ENCODE measurements at places on chromosomes 1 and 21.

DNA sequence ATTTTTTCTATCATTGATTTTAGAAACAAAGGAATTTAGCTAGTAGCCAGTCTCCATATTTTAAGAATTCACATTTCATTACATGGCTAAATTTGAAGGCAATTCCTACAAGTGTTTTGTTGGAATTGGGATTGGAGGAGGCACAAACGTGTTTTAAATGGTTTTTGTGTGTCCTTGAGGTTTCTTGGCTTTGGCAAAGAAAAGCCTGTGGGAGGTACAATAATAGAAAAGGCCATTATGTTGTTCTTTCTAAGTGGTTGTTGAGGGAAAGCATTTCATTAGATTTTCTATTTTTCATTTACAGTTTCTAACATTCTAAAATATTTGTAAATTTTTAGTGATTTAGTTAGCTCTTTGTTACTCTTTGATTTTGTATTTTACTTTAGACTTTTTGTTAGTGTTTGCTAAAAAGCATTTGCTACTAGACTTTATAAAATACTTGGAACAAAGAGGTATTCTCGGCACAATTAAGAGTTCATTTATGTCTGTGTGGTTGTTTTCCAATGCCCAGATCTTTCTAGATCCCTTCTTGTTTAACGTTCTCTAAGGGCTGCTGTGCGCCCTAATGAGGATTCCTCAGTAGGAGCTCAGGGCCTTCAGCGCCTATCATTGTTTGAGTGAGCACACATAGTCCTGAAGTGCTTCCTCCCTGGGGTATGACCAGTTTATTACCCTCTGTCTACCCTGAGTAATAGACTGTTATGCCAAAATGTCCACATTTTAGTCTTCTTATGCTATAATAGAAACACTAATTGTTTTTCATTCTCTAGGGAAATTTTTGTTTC lies 70.0 kb upstream of the KIAA1614 start:
- peak; percentile 62 for DNase-seq

DNA sequence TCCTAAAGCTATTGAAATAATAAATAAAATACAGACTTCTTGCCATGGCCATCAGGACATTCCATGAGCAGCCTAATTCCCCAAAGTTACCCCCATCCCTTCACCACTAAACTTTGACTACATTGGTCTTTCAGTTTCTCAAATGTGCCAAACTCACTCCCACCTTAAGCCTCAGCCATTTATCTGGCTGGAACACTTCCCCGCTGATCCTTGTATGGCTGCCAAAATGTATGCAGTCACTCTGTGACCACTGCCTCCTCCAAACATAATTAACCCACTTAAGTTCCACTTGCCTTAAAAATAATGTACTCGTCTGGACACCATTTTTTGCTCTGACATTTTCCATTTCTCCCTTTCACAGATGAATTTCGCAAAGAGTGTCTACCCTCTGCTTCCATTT lies 407.4 kb downstream of the NTNG1 start:
- no peak for DNase-seq

DNA sequence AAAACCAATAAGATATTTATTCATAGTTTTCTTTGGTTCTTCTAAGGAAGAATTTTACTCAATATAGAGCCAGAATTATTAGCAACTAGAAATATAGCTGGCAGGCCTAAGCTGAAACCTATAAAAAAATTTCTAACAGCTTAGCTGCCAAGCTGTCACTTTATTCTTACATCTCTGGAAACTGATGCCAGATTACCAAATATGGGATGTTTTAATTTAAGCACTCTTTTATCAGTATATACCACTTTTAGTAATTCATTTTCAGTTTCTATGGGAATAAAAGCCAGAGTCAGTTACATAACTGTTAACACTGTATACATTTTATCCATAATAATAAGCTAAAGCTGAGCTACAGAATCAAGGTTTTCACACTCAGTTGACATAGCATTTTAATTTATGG lies 68.7 kb upstream of the MPC2 start:
- DNase-seq: no peak

DNA sequence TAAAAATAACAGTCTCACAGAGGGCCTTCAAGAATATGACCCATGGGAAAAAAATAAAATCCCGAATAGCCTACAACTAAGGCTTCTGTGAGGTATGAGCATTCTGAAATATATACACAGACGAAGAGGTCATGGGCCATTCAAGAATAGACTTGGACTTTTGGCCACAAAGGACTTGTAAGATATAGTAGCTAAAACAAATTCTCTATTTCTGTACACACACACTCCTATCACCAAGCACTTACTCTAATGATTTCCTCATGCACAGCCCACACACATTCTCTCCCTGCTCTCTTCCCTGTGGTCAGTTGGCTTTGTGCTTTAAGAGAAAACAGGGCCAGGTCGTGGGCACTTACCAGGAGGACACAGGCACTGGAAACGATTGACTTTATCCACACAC lies 69.7 kb upstream of the ADAM30 start:
- no peak for DNase-seq

DNA sequence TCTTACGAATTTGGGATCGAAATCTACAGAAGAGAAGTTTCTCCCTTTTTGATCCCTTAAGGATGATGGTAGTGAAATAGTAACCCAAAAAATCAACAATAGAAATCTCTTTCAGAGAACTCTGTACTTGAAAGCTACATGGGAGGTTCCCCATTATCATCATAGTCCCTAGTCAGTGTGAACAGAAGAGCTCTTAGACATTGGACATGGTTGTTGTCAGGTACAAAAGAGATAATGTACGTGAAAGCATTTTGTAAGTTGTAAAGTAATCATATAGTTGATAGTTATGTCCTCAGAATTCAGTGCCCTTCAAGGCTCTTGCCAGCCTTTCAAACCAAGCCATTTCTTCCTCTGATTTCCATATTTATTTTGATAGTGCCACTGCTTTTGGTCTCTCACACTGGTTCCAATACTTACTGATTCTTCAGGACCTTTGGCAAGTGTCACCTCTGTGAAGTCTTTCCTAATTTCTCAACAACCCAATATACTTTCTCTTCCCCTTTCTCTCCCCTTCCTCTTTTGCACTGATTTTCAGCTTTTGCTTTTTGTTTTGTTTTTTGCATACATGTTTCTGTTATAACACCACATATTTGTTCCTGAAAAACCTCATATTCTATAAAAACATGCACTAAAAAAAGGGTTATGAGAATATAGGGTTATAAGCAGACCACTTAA lies 22.4 kb downstream of the VPS45 start:
- DNase-seq: peak; percentile 11

DNA sequence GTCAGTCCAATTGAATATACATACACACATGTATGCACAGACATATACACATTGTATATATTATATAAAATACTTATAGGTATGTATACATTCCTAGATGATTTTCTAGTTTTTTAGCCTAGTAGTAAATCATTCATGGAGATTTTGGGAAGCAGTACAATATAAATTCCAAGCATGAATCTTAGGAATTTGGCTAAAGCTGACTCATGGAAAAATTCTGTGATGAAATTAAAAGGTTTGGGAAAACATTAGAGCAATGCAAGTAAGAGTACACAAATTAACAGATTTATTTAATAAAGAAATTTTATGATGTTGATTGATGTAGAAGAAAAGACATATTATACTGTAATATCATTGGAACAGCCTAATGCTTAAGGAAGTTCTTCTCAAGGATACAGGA lies 43.7 kb upstream of the PTGFR start:
- no peak for DNase-seq

DNA sequence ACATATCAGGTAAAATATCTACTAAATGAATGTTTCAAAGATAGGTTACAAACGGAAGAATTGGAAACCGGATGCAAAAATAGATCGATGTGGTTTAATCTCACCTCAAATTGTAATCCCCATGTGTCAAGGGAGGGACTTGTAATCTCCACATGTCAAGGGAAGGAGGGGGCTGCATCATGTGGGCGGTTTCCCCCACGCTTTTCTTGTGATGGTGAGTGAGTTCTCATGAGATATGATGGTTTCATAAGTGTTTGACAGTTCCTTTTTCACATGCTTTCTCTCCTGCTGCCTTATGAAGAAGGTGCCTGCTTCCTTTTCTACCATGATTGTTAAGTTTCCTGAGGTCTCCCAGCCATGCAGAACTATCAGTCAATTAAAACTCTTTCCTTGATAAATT lies 408.7 kb upstream of the TMPRSS15 start:
- no peak for DNase-seq

- DNase-seq: no peak
Observed at GRCh38 chr1:103162360-103162759, 54.0 kb upstream of the COL11A1 start.

GRCh38 chr1:90480271-90480835 lies 236.7 kb downstream of the BARHL2 start:
- no peak for DNase-seq

- DNase-seq: no peak
Observed at GRCh38 chr1:73801912-73802429, 396.0 kb downstream of the LRRIQ3 start.

- no peak for DNase-seq
Observed at GRCh38 chr21:42063571-42064521, 7.3 kb upstream of the UMODL1 start.

DNA sequence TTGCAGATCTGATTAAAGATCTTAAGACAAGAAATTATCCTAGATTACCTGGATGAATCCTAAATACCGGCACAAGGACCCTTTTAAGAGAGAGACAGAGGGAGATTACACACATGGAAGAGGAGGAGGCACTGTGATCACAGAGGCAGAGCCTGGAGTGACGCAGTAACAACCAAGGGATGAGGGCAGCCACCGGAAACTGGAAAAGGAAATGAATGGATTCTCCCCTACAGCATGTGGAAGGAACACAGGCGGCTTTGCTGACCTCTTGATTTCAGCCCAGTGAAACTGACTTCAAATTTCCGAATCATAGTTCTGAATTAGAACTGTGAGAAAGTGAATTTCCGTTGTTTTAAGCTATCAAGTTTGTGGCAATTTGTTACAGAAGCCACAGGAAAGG lies 50.2 kb upstream of the IVNS1ABP start:
- no peak for DNase-seq

DNA sequence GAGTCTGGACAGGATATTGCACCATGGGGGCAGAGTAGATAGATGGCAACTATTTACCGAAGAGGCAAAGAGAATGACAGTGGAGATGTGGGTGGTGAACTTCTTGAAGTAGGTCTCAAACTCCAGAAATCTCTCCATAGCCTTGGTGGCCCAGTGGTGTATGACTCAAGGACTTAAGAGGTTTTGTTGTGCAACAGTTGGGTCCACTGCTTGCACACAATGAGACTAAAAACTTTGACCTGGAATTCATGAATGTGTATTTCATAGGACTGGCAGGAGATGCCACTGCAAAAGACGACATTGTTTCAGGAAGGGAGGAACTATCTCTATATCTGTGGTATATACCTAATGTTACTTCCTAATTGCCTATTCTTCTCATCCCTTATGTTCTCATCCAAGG lies 75.9 kb downstream of the ZSCAN20 start:
- no peak for DNase-seq

DNA sequence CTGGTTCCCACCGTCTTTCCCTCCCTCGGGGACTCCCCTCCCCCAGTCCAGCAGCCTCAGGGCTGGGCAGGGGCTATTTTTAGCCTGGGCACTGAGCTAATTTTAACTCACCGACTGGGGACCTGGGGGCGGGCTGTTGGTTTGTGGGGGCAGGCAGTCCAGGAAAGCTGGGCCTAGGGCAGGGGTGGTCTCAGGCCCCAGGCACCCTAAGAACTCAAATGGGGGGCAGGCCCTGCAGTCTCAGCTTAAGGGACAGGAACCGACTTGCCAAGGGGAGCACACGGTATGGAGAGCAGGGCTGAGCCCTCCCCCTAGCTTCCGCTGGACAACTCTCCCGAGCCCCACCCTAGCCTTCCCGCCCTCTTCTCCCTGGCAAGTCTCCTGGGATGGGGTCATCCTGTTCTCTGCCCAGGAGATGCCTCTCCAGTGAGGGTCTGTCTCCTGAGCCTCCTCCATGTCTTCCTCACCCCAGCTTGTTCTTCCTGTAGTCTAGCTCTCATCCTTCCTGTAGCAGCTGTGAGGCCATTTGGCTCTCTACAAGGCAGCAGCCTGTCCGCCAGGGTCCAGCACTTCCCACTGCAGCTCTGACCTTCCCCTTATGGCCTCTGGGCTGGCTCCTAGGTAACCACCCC lies 10.1 kb downstream of the MEF2D start:
- DNase-seq: no peak

GRCh38 chr21:35050348-35051286 lies 1.5 kb upstream of the RUNX1 start:
- DNase-seq: peak; percentile 28

GRCh38 chr1:227062306-227062705 lies 122.2 kb downstream of the COQ8A start:
- DNase-seq: no peak
